Jurkat, Clone E6-1 (cell line): ENCODE measurements at places on chromosomes 2 and 18.
A peak's percentile ranks its signal among the peaks of the same experiment; 100 is the strongest.

GRCh38 chr18:79439628-79440023 lies 43.9 kb downstream of the NFATC1 start:
- DNase-seq, result no peak

DNA sequence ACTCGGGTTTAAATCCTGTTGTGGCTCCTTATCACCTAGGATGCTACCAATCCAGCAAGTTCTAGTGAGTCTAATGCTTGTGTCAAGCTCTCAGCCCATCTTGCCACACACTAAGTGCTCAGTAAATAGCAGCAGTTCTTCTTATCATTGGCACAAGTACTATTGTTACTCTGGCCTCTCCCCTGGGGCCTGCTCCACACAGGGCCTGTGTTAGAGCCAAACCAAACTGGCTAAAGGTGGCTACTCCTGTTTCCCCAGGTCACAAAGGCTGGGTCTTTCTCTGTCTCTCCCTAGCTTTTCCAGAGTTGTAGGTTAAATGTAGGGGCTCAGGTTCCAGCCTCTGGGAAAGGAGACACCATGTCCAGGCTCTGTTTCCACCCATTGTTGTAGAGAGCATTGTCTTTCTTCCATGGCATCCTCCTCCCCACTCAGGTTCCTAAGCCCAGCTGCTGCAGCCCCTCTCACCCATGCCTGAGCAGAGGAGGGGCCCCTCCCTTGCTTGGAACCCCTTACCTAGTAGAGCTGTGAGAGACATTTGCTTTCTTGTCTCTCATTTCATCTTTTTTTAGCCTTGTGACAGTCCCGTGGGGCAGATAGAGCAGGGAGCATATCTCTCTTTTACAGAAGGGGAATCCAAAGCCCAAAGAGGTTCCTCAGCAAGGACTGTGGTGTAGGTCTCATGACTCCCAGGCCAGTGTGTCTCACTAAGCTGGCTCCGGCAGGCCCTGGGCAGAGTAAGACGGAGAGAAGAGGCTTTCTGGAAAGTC lies 56.4 kb upstream of the OTOF start:
- DNase-seq, result no peak

- no peak for DNase-seq
Observed at GRCh38 chr2:48162742-48163141, 256.4 kb upstream of the FBXO11 start.

DNA sequence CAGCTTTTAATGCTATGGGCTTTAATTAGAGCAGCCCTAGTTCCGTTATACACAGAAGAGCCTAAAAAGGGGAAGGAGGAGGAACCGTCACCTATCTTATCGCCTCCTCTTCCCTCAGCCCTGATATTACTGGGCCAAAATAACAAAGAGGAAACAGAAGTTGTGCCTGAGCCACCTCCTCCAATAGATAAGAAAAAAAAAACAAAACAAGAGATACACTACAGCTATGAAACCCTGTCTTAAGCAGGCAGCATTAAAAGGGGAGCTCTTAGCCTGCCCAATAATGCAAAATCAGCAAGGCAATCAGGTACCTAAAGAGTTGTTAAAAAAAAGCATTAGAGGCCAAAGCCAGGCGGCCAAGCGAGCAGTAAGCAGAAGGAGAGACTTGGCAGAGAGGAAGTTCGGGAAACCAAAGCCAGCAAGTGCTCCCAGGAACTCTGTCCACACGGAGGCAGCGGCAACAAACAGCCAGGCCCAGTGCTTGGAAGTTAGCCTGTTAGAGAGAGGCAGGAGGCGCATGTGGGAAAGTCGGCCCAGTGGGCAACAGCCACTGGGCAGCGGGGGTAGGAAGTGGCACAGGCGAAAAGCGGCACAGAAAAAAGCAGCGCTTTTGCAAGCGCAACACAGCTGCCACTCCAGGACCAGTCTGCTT lies 41.8 kb upstream of the PDK1 start:
- no peak for DNase-seq

DNA sequence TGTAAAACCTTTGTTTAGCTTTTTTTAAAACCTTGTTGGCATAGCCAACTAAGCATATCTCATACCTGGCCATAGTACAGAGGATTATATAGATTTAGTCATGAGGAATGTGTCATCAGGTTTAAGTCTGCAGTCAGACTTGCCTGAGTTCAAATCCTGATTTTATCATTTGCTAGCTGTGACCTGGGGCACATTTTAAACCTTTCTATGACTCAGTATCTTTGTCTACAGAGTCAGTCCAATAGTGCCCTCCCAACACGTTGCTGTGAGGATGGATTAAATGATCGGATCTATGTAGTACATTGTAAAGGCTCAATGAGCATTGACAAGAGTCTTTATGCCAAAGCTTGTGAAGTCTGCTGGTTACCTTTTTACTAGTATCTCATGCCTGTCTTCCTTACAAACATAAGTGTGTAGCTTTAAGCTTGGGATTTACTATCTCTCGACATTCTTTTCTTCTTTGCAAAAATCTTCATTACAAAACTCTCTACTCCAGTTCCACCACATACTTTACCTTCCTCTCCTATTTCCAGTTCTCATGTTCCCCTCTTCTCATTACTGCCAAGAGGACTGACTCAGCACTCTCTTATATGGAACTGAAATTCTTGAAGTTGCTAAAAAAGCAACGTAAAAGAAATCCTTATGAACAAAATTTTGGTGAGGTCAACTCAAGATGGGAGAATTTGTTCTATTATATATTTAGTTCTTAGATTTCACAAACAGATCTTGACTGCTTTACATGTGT lies 68.1 kb upstream of the RBMS1 start:
- DNase-seq, result no peak

GRCh38 chr18:49682173-49682802 lies 120.4 kb downstream of the LIPG start:
- DNase-seq, result no peak

- DNase-seq, result no peak
Observed at GRCh38 chr18:61924550-61924949, 31.7 kb upstream of the RNF152 start.

- DNase-seq, result no peak
Observed at GRCh38 chr2:2519381-2519780, 188.3 kb upstream of the MYT1L start.

- no peak for DNase-seq
Observed at GRCh38 chr2:1846046-1847015, 102.0 kb upstream of the PXDN start.

- DNase-seq, result no peak
Observed at GRCh38 chr2:145094370-145094769, 574.5 kb upstream of the ZEB2 start.

GRCh38 chr2:101388232-101388631 lies 929 bp upstream of the CREG2 start:
- DNase-seq, result no peak

GRCh38 chr2:60356346-60356745 lies 197.1 kb downstream of the BCL11A start:
- DNase-seq, result no peak

DNA sequence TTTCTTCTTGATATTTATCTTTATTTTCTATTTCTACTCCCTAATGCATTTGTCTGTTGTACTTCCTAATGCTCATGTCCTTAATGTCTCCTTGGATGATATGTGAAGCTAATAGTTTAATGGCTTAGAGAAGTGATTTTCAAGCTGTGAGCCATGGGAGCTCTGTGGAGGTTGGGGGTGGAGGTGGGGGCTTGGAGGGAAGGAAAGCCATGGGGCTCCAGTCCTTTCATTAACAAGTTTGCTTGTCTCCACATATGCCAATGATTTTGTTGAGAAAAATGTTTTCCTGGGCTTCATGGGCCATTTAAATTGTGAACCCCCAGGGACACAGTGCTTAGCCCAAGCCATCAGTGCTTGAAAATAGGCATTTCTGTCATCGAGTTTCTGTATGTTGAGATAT lies 264.1 kb downstream of the SCG2 start:
- DNase-seq, result no peak

GRCh38 chr2:17911491-17912260 lies 33.2 kb downstream of the KCNS3 start:
- DNase-seq, result no peak

DNA sequence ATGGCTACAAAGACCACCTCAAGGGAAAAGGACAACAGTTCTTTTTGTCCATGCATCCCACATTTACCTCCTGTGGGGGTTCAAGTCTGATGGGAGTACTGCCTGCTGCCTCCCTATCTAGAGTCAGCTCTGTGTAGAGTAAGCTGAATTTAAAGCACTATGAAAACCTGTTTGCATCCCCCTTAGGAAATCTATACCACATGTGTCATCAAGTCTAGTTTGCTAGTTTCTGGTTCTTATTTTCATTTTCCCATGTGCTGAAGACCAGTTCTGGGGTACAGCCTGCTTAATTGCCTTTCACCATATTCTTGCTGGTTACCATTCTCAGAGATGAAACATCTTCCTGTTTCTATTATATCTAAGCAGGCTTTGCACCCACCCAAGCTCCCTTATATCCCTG lies 470.3 kb downstream of the MBD2 start:
- no peak for DNase-seq

DNA sequence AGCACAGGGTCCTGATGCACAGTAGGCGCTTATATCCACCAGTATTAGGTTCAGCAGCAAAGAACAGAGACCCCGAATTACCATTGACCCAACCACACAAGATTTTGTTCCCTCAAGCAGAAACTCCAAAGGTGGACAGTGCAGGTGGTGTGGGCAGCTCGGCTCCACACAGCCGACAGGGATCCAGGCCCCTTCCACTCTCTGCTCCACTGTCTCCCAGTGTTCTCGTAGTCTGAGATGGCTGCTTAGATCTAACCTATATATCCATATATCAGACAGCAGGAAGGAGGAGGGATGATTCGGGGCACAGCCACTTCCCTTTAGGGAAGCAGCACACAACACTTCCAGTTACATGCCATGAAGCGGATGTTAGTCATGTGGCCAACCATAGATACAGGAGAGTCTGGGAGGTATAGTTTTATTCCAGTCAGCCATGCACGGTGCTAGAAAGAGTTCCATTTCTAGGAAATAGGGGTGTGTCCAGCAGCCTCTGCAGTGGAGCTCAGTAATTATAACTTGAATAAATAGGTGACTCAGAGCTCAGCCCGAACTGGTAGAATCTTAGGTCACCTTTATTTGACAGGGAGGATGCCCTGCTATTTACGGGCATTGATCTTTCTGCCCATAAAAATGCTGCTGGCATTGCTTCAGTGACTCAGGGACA lies 158.9 kb downstream of the TWIST2 start:
- no peak for DNase-seq

- DNase-seq, result peak; percentile 76
Observed at GRCh38 chr2:187509667-187510417, 44.4 kb downstream of the TFPI start.

DNA sequence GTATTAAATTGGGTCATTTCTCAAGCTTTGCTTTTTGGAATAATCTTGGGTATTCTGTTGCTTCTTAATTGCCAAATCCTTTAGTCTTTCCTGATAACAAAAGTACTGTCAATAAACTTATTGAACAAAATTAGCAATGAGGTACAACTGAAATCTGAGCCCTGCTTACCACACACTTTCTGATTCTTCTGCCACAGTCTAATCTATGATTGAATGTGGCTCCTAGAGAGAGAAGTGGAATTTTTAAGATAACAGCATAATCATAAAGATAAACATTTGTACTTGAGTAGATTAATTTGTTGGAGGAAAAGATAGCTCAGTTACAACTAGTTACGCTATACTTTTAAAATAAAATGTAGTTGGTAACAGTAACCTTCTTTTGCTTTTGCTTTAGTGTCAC lies 354.8 kb downstream of the CELF4 start:
- no peak for DNase-seq

GRCh38 chr2:157194097-157194688 lies 63.3 kb upstream of the GALNT5 start:
- DNase-seq, result peak; percentile 62

- no peak for DNase-seq
Observed at GRCh38 chr2:28678175-28678855, 73.3 kb upstream of the PPP1CB start.

DNA sequence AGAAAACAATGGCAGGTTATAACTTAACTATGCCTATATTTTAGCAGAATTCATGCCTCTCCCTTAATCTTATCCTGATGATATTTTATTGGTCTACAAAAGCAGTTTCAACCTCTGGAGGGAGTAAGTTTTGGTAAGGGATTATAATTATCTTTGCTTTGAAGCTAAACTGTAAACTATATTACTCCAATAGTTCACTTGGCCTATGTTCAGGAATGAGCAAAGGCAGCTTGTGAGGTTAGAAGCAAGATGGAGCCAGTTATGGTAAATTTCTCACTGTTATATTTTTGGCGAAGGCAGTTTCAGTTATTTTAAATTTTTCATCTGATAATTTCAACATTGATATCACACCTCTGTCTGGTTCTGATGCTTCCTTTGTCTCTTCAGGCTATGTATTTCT lies 192.5 kb upstream of the RGPD4 start:
- no peak for DNase-seq

DNA sequence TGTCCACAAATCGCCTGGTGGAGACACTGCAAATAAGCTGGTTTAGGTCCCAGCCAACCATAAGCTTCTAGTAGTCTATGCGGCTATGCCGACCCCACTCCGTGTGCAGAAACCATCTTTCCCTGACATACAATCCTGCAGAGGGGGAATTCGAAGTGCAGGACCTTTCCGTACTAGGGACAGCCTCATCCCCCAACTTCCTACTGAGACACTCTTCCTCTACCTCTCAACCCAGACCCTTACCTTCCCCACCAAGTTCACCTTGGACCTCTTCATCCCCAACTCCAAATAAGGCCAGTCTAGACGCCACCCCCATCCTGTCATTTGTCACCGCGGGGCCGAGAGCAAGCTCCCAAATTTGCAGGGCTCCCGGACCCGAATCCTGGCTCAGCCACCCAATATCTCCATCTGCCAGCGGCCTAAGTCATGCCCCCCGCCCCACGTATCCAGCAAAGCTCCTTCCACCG lies 496 bp downstream of the SUCLG1 start:
- no peak for DNase-seq

DNA sequence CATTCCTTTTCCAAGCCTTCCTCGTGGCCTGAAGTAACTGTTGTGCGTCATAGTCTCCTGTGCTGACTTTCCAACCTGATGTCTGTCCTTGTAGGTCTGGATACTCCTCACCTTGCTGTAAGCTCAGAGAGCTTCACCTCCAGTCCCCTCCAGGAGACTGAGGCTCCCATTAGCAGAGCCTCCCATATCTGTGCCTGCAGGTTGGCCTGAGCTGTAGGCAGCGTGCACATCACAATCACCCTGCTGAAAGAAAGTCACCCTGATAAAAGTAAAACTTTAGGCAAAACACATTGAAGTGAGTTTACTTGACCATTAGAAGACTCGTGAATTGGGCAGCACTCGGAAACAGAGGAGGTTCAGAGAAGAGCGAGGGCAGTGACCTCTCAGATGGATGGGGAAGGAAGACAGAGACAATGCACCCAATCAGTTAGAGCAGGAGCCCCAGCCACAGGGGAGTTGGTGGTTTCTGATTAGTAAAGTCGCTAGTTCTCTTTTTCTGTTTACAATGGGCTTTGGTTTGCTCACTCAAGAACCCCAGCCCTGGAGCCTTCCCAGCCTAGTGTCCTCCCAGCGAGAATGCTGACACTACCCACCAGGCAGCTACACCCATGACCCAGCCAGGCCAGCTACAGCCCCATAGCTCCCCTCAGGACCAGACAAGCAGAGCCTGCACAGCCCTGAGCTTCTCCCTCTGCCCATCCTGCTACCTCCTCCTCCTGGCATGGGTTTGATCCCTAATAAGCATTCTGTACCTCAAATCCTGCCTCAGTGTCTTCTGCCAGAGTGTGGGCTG lies 12.1 kb upstream of the TPO start:
- DNase-seq, result no peak
